ENCODE measurements at places on chromosomes 1 and 21. TPM values are rescaled to one million over a fixed set of nuclear protein-coding genes. Genes with fewer than 3 reads are reported as not detected.

VCAM1 gene
- 0.08 TPM for total RNA-seq

RBM15 gene
- total RNA-seq: 8.9 TPM

PLEKHO1 gene
- total RNA-seq: 10.8 TPM

OPTC gene
- not detected for total RNA-seq

KCNK1 gene
- 18.1 TPM for total RNA-seq

NRDC gene
- total RNA-seq: 81.8 TPM

All from A549 treated with CpdA at 1 μM for 4 hours (cell line).